ENCODE measurements at places on chromosomes 16 and 17.
A peak's percentile ranks its signal among the peaks of the same experiment; 100 is the strongest.

DNA sequence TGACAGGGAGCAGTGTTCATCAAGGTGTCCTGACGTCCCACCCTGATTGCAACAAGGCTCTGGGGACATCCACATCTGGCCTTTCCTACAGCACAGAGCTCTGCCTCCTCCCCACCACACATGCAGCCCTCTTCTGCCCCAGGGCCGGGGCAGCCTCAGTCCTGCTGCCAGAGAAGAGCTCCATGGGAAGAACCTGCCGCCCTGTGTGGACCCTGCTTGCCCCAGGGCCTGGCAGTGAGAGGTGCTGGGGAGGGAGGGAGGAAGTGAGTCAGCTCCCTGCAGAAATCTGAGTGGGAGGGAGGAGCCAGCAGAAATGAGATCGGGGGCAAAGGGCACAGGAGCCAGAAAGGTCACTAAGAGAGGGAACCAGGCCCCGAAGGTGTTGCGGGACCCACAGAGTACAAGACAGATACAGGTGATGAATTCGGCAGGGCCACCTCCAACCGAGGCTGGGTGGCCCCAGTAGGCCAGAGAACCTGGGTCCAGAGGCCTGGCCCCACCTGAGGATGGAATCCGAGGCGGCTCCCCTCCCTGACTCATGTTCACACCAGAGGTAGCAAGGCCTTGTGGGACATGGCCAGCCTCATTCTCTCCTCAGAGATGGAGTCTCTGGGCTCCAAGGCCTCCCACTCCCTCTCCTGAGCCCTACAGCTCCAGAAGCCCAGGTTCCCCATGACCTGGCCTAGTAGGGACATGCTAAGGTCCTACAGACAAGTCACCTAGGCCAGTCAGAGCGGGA, 24.8 kb downstream of the MYO18A start:
- DNase-seq = peak; percentile 85

DNA sequence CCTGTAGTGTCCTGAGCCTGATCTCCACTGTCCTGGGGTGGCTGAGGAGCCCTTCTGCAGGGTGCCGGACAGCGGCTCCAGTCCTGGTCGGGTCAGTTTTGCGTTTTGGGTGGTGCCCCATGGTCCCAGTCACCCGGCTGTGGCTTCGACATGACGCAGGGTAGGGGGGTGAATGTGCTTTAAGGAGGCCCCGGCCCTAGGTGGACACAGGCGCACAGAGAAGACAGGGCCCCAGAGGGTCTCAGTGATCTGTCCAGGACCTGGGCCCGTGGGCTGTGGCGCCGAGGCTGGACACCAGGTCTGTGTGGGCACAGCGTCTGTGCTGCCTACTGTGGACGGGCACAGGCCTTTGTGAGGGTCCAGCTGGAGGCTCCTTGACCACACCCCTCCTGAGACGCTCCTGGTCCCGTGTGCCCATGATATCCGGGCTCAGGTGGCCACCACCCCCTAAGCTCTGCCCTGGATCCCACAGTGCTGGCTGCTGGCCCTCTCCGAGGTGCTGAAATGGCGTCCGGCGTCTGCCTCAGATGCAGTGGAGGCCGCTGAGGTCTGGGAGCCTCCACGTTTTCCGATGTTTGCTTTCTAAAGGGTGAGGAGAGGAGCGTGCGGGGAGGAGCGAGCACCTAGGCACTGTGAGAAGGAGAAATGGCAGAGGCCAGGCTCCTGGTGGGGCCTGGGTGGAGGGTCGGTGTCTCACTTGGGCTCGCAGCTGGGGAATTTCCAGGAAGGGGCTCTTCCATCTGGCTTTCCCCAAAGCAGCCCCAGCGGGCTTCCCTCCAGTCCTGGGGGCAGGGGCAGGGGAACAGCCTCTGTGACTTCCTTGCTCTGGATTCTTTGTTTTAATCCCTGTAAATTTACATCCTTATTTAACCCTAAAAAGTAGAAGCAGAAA, 56.1 kb upstream of the ACSF3 start:
- peak; percentile 27 for DNase-seq

DNA sequence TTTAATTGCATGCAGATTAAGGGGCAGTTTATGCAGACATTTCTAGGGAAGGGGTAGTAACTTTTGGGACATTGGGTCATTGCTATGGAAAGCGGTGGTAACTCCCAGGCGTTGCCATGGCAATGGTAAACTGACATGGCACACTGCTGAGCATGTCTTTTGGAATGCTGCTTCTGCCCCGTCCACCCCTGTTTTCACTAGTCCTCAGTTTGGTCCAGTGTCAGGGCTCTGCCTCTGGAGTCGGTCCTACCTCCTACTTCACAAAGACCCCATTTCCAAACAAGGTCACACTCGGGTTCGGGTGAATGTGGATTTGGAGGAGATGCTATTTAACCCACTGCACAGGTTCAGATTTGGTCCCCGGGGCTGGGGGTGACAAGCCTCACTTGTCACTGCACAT, 2.9 kb downstream of the IL34 start:
- no peak for DNase-seq

DNA sequence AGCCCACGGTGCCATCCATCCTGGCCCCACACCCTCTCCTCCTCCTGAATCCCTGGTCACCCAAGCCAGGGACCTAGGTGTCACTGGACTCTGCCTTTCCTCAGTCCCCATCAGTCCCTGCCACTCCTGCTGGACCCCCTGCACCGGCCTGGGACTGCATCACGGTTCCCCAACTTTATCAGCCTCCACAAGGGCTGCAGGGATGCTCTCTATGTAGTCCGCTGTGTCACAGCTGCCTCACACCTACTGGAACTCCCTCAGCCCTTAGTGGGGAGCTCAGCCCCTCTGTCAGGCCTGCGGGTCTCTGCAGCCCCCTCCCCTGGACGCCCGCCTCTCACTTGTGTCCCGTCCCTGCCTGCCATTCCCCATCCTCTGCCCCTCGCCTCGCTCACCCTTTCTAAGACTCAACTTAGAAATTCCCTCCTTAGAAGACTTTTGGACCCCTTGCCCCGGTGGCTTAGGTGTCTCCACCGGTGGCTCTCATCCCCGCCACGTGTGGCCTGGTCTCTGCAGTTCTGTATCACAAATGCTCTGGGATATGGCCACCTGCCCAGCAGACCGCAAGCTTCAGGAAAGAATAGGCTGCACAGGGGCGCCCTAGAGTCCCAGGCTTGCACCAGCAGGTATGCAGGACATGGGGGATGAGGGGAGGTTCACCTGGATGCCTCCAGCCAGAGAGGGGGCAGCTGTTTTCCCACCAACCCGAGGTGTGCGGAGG, 62.9 kb downstream of the PRMT7 start:
- no peak for DNase-seq

DNA sequence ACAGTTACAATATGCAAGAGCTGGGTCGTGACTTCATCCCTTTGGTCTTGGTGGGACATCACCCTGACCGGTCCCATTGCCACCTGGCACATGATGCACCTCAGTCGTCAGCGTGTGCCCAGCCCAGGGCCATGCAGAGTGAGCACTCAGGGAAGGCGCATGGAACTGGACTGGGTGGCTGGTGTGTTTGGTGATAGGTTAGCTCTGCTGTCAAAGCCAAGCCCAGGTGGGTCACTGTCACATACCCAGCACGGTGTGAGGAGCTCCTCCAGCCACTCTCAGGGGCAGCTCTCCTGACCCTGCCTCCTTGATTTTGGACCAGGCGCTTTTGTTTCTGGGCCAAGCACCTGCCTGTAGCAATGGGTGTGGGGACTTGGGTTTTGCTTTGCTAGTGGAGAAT, 180.9 kb downstream of the RAB11FIP4 start:
- DNase-seq = no peak

- peak; percentile 46 for DNase-seq
Measured at GRCh38 chr17:12256380-12256995, 235.8 kb downstream of the MAP2K4 start.

DNA sequence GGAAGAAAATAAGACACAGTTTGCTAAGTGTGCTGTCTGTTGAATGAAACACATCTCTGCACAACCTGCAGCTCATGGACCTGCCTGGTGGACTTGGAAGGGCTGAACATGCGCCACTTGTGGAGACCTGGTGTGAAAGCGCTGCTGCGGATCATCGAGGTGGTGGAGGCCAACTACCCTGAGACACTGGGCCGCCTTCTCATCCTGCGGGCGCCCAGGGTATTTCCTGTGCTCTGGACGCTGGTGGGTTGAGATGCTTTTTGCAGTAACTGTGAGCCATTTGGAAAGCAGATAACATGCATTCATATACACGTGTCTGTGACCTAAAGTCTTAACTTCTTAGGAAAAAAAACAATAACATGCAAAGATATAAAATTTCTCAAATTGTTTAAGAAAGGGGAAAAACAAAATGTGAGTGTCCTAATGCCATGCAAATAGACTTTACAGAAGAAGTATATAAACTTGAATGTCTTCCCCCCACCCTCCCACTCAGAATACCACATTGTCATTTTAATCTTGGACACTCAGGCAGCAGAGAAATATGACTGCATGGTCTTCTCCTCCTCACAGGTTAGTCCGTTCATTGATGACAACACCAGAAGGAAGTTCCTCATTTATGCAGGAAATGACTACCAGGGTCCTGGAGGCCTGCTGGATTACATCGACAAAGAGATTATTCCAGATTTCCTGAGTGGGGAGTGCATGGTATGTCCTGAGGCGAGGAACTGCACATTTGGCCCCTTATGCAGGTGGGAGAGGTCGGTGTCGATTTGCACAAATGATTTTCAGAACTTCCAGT, 65.6 kb downstream of the SEC14L1 start:
- no peak for DNase-seq

DNA sequence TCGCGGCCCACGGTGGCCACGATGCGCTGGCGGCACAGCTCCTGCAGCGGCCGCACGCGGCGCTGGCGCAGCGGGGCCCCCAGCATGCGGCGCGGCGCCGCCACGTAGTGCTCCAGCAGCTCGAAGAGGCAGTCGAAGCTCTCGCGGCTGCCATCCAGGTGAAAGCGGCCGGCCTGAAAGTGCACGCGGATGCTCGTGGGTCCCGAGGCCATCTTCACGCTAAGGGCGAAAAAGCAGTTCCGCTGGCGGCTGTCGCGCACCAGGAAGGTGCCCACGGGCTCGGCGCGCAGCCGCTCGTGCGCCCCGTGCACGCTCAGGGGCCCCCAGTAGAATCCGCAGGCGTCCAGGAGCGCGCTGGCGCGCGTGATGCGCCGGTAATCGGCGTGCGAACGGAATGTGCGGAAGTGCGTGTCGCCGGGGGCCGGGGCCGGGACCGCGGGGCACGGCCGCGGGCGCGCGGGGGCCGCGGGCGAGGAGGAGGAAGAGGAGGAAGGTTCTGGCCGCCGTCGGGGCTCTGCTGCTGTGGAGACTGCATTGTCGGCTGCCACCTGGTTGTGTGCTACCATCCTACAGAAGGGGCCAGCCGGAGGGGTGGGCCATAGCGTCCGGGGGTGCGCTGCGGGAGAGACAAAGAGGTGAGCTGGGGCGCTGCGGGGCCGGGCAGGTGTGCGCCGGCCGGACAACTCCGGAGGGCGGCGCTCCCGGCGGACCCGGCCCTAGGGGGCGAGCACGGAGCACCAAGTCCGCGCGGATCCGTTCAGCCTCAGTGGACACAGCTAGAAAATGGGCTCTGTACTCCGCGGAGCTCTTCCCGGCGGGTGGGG, 879 bp downstream of the SOCS1 start:
- DNase-seq = no peak

GRCh38 chr17:39144416-39144840, 7.0 kb downstream of the PLXDC1 start:
- DNase-seq = peak; percentile 77

GRCh38 chr17:45034599-45034998, 16.8 kb downstream of the DCAKD start:
- DNase-seq = no peak

GRCh38 chr16:25210758-25211157, 6.0 kb upstream of the AQP8 start:
- DNase-seq = peak; percentile 92

DNA sequence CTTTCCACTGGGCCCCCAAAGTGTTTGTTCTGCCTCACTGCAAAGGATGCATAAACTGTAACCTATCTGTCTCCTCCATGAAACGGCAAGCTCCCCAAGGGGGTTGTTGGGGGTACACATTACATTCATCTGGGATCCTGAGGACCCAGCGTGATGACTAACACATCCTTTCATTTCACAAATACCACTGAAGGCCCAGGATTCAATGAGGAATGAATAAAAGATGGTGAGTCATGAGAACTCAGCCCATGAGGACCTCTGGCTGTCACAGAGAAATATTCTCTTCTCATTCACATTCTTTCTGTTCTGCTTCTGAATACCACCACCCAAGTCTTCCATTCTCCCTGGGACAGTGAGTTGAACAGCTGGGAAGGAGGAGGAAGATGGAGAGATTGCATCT, 149.8 kb downstream of the RBFOX3 start:
- DNase-seq = peak; percentile 89

DNA sequence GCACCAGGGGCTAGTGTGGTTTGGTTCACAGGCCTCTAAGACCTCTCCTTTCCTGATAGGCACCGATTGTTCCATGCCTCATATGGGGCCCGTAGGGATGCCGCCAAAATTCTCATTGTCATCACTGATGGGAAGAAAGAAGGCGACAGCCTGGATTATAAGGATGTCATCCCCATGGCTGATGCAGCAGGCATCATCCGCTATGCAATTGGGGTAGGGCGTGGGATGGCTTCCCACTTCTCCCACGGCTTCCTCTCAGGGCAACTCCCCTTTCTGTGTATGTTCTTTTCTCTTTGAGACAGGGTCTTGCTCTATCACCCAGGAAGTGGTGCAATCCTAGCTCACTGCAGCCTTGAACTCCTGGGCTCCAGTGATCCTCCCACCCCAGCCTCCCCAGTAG, 5.3 kb downstream of the ITGAX start:
- no peak for DNase-seq

DNA sequence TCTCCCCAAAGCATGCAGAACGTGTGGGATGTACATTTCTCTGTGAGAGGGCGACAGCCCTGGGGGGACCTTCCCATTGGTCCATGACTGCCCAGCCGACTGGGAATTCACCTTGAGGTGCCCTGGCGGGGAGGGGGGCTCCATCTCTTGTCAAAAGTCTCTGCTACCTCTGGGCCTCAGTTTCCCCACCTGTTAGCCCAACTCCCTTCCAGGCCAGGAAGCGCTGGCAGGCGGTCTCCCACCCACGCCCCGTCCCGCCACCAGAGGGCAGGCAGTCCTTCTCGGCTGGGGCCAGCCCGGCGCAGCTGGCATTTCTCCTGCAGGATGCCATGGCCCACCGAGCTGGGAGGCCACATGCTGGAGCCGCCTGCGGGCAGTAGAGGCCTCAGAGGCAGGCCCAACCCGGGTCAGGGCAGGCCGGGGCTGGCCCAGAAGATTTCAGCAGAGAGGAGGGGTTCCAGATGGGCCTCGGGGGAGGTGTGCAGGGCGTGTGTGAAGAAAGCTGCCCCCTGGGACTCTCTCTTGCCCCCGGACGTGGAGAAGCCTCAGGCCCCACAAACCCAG, 16.6 kb downstream of the CD7 start:
- DNase-seq = peak; percentile 33
